ENCODE measurements at places on chromosomes 2 and 18. TPM values are rescaled to one million over a fixed set of nuclear protein-coding genes. Genes with fewer than 3 reads are reported as not detected.
A peak's percentile ranks its signal among the peaks of the same experiment; 100 is the strongest.

Gene LAMA1
- 0.48 TPM for total RNA-seq

DNA sequence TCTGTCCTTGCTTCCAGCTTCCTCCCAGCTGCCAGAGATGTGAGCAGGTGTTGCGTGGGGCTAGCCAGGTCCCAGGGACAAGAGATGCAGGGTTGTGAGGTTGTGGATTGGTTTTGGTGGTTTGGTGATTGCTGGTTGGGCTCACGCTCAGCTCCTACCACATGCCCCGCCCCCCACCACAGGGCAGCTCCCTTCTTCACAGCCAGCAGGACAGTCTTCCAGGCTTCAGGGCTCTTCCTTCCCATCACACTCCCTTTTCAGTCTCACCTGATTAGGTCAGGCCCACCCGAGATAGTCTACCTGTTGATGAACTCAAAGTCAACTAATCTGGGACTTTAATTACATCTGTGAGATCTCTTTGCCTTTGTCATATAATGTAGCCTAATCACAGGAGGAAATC, 52.0 kb upstream of the GLI2 start:
- DNase-seq = no peak

GRCh38 chr2:41540272-41540998, 507.4 kb upstream of the PKDCC start:
- DNase-seq = no peak

DNA sequence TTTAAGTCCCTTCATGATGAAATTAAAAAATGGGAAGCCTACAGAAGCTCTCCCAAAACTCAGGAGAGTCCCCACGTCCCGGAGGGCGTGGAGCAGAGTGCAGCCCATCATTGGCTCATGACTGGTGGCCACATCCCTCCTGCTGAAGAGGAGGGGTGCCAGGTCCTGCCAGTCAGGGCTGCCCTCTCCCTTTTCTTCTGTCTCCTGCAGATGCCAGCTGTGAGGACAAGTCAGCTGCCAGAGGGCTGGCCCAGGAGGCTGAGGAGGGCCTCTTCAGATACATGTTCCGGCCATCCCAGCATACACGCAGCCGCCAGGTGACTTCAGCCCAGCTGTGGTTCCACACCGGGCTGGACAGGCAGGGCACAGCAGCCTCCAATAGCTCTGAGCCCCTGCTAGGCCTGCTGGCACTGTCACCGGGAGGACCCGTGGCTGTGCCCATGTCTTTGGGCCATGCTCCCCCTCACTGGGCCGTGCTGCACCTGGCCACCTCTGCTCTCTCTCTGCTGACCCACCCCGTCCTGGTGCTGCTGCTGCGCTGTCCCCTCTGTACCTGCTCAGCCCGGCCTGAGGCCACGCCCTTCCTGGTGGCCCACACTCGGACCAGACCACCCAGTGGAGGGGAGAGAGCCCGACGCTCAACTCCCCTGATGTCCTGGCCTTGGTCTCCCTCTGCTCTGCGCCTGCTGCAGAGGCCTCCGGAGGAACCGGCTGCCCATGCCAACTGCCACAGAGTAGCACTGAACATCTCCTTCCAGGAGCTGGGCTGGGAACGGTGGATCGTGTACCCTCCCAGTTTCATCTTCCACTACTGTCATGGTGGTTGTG, 2.6 kb downstream of the INHA start:
- no peak for DNase-seq

- no peak for DNase-seq
These were observed 80.5 kb upstream of the KIF5C start for GRCh38 chr2:148794558-148794957.

DNA sequence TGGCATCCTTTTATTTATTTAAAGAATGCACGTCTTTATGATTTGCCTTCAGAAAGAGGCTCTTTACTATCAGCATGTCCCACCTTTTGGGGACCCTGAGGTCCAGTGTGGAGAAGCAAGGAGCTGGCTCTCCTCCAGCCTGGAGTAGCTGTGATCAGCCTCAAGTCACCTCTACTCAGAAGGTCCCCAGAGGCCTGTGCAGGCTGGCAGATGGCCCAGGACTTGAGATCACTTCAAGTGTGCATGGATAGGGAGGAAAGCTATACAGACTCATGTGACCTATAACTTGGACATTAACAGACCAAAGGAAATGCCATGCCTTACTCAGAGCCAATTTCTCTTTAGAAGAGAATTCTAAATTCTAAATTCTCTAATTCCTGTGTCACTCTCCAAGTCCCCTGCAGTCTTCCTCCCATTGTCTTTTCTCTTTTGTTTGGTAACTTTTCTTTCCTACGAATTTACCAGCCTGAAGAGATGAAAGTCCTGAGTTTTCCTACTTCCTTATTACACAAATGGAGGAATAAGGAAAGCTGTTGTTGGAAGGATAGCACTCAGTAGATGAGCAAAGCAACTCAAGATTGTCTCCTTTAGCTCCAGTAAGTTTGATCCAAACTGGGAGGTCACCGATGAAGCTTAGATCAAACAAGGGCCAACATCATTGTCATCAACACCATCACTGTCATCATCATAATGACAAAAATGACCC, 163.9 kb downstream of the GFPT1 start:
- no peak for DNase-seq

Gene MDH1B
- 4.7 TPM for total RNA-seq

GRCh38 chr2:60849187-60849586, 32.2 kb upstream of the REL start:
- DNase-seq = no peak

DNA sequence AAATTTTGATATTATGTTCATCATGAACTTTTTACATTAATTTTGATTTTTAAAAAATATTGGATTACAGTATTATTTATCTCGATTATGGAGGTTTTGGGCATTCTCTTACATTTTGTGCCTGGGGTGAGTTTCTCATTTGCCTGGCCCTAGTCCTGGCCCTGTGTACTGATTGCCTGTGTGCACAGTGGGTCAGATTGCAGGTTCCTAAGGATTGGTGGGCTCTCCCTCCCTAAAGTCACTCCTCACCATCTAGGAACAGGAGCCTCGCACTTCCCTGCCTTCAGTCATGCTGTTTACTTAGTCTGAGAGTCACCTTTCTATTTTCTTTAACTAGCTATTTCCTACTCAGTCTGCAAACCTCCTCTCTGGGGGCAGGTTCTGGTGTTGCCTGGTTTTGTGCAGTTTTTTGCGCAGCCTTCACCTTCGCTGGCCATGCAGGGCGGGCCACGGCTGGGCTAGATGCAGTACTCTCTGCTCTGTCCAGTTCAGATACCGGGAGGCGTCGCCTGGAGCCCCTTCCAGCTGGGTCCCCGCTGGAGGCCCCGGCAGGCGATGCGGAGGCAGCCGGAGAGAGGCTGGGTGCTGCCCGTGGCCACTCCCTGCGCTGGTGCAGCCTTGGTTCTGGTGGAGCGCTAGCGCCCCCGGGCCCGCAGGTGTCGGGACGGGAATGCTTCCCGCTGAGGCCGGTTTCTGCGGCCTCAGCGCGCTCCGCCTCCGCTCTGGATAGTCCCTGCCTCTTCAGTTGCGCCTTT, 23.3 kb upstream of the MC5R start:
- DNase-seq = peak; percentile 68

Gene ATP6V1B1
- 4.6 TPM for total RNA-seq

DNA sequence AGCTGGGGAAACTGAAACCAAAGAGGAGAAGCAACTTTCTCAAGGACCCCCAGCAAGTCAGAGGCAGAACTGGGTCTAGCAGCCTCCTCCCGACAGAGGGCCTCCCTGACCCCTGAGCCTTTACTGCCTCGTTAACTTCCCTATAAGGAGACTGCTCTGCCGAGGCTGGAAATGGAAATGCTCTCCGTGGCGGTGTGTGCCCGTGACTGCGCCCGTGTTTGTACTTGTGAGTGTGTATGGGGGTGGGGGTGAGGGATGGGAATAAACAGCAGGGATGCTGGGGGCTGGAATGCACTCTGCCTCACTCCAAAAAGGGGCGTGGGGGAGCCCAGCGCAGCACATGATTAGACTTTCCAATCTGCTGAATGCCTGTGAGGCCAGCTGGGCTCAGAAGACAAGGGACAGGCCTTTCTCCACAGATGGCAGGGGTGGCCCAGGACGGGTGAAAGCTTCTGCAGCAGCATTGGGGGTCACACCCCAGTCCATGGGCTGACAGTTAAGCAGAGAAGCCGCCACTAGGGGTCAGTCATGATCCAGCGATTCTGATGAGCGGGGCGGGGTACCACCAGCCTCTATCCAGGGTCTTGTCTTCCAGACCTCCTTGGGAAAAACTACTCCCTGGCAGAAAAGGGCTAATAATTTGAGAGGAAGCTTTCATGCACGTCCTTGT, 26.8 kb downstream of the MPHOSPH10 start:
- no peak for DNase-seq

DNA sequence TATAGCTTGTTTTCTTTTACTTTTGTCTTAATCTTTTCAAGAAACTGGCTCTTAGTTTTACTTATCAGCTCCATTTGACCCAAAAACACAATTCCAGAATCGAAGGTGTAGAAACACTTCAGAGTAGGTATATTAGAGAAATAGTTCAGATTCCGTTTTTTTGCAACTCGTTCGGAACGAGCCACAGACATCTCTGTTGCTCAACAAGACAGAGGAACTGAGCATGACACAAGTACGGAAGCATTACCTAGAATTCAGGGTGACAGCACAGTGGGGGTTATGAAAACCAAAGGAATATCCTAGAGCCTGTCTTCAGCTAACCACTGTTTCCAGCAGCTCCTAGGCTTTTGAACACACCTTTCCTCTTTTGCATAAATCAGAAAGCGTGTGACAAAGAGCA, 5.0 kb downstream of the HRH4 start:
- no peak for DNase-seq

DNA sequence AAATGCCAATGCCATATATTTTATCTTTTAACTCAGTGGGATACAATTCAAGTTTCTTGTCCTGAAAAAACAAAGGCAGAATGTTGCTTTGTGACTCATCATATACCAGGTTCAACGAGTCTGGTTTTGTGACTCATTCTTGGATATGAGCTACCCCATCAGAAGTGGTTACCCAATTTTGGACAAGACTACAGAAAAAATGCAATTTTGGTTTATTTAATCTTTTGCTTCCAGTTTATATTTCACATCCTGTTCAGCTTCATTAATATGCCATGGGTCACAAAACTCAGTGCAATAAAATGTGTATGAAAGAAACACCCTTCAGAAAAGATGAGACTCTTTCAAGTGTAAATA, 25.0 kb downstream of the FN1 start:
- DNase-seq = no peak
